ENCODE measurements at places on chromosomes 2 and 18.

DNA sequence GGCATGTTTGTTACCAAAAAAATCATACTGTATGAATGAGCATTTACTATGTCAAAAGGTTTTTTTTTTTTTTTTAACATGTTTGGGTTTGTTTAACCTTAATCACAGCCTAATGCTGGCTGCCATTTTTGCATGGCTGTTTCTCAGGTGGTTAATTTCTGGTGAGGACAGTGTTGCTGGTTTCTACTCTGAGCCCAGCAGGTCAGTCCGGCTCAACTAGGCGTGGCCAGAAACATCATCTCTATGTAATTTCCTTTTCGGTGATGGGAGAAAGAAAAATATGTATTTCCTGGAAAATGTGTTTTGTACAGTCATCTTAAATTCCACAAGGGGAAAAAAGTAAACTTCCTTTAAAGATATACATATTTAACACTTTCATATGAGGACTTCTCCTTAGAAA lies 24.9 kb upstream of the BZW1 start:
- H3K4me3 ChIP-seq: no peak overlapping the region
- H3K27ac ChIP-seq: no peak overlapping the region
- DNase-seq: no peak
- no peaks in the 10 kb centered on the region for H3K36me3 ChIP-seq
- peaks cover 11% of the 10 kb centered on the region for H3K27me3 ChIP-seq
- H3K4me1 ChIP-seq: peaks cover 9% of the 10 kb centered on the region

GRCh38 chr2:69863298-69863697 lies 30.5 kb upstream of the SNRNP27 start:
- H3K27ac ChIP-seq: no peak overlapping the region
- H3K4me3 ChIP-seq: no peak overlapping the region
- peaks cover 35% of the 10 kb centered on the region for H3K36me3 ChIP-seq
- no peaks in the 10 kb centered on the region for H3K27me3 ChIP-seq
- no peak for DNase-seq

GRCh38 chr2:153866595-153866994 lies 5.1 kb upstream of the GALNT13 start:
- no peak for DNase-seq
- no peaks in the 10 kb centered on the region for H3K4me1 ChIP-seq
- H3K27ac ChIP-seq: no peak overlapping the region
- H3K27me3 ChIP-seq: peaks cover 13% of the 10 kb centered on the region
- H3K36me3 ChIP-seq: no peaks in the 10 kb centered on the region
- H3K4me3 ChIP-seq: no peak overlapping the region

- H3K27ac ChIP-seq: no peak overlapping the region
- H3K4me1 ChIP-seq: peaks cover 4% of the 10 kb centered on the region
- H3K27me3 ChIP-seq: peaks cover 59% of the 10 kb centered on the region
- no peak overlapping the region for H3K4me3 ChIP-seq
- H3K36me3 ChIP-seq: no peaks in the 10 kb centered on the region
- DNase-seq: no peak
Measured at GRCh38 chr2:113281910-113282746, 3.4 kb upstream of the PAX8 start.

DNA sequence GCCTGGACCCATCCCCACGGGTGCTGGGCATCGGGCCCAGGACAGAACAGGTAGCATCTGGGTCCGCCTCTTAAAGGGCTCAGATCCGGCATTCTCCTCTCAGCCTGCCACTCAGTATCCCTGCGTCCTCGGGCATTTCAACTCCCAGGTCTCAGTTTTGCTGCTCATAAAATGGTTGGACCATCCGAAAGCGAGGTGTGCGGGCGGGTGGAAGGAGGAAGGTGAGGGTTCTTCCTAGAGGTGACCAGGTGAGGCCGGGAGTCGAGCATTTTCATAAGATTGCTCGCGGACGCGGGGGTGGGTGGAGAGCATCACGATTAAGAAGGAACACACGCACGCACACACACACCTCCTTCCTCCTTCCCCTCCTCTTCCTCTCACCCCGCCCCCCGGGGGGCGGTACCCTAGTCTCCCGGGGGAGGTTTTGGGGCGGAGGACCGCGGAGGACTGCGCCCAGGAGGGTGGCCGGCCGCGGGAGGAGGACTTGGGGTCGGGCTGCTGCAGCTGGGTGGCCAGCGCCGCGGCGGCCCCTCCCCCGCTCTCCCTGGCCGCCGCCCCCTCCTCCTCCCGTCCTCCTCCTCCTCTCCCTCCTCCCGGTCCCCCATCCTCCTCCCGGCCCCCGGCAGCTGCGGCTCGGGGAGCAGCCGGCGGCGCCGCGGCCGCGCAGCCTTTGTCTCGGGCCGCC lies 97.9 kb upstream of the GPR45 start:
- peak overlapping the region; percentile 70 for H3K4me3 ChIP-seq
- no peak overlapping the region for H3K27ac ChIP-seq
- peak; percentile 60 for DNase-seq
- peaks cover 4% of the 10 kb centered on the region for H3K36me3 ChIP-seq

GRCh38 chr2:119338826-119339561 lies 27.6 kb downstream of the C2orf76 start:
- no peaks in the 10 kb centered on the region for H3K27me3 ChIP-seq
- peak; percentile 81 for DNase-seq
- H3K4me1 ChIP-seq: peaks cover 17% of the 10 kb centered on the region
- H3K4me3 ChIP-seq: peak overlapping the region; percentile 19

DNA sequence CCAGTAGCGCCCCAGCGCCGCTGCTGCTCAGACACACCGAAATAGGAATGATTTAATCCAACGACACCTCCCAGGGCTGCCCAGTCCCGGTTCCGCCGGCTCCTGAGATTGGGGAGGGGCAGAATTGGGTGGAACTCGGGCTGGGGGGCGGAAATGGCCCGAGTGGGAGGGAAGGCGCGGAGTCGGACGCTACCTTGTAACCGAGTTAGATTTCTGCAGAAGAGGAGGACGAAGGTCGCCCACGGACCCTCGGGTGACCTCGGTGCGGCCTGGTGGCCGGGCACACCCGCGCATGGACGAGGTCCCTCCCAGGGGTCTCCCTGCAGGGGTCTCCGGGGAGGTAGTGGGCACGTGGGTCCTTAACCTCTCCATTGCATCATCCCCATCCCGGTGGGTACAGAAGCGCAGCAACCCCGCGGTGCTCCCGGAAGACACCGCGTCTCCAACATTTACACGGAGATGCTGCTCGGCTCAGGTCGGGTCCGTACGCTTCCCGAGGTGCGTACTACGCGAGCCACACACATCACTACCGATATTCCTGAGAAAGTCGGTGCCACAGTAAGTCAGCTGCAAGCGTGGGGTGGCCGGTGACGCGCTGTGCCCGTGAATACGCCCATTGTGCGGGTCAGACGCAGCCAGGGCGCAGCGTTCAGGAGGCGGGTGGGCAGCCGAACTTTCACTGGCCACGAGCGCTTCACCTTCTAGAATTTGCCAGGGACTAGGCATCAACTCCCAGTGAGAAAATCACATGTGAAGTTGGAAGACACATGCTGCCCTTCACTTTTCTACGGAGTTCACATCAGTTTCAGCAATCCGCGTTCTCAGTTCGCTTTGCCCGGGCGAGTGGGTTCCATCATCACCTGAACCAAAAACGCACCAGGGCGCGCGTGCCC lies 3.0 kb downstream of the ZNF516 start:
- peak overlapping the region; percentile 76 for H3K4me3 ChIP-seq
- H3K4me1 ChIP-seq: peaks cover 26% of the 10 kb centered on the region
- peak overlapping the region; percentile 62 for H3K27ac ChIP-seq
- H3K36me3 ChIP-seq: no peaks in the 10 kb centered on the region
- no peak for DNase-seq
- H3K27me3 ChIP-seq: peaks cover 72% of the 10 kb centered on the region

DNA sequence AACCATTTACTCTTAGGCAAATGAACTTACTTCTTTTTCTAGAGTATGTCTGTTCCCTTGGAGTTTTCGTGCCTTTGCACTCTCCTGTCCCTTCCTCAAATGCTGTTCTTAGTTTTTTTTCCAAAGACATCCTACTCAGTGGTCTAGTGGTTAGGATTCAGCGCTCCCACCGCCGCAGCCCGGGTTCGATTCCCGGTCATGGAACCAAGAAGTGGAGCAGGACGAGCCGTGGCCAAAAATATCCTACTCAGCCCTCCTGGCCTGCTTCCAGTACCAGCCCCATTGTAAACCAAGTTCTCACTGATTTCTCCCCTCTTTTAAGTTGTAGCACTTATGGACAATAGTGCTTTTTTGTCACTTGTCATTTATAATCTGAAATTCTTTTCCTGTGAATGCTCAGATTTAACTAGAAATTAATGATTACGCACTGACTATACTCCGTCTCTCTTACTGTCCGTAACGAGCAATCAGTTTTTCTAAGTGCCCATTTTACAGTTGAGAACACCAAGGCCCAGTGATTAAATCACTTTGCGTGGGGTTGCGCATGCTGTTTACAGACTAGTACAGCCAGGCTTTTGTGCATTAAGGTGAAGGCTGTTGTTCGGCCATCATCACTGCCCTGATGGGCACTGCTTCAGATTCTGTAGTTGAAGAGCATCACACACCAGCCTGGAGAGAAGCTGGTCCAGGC lies 17.9 kb downstream of the GREB1 start:
- H3K27ac ChIP-seq: no peak overlapping the region
- H3K4me1 ChIP-seq: peaks cover 7% of the 10 kb centered on the region
- H3K4me3 ChIP-seq: no peak overlapping the region
- peaks cover 47% of the 10 kb centered on the region for H3K27me3 ChIP-seq
- no peak for DNase-seq
- H3K36me3 ChIP-seq: no peaks in the 10 kb centered on the region

DNA sequence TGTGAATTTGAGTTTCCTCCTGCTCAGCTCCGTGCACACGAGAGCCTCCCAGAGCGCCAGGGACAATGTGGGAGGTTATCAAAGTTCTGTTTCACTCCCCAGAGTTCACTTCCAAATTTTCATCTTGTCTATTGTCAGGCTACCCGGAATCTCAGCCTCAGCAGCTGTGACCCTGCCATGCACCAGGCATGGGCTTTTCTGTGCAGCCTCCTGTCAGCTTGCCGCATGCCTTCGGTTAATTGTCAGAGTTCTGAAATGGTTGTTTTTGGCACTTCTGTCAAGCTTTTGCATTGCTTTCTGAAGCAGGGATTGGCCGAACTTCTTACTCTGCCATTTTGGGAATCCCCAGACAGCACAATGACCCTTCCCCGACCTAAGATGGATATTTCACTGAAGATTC lies 60.4 kb downstream of the SH3YL1 start:
- peaks cover 2% of the 10 kb centered on the region for H3K4me1 ChIP-seq
- peaks cover 15% of the 10 kb centered on the region for H3K27me3 ChIP-seq
- no peak overlapping the region for H3K4me3 ChIP-seq
- no peak overlapping the region for H3K27ac ChIP-seq
- H3K36me3 ChIP-seq: peaks cover 1% of the 10 kb centered on the region
- no peak for DNase-seq

DNA sequence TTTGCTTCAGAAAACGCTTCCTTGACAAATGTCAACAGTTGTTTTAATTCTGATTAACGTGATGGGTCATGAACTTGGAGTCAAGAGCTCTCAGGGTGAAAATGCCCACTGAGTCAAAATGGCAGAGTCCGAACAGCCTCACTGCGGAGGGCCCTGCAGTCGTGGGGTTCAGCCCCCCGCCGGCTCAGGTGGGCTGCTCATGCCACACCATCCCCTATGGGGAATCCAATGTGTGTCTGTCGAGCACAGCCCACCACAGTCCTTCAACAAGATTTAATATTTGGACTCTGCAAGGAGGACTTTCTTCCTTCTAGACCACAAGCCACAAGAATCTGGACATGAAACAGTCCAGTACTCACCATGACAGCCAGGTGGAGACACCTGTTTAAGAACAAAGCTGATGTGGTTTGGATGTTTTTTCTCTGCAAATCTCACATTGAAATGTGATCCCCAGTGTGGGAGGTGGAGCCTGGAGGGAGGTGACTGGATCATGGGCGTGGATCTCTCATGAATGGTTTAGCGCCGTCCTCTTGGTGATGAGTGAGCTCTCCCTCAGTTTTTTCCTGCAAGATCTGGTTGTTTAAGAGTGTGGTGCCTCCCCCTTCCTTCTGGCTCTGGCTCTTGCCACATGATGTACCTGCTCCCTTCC lies 201.0 kb downstream of the NDUFA10 start:
- DNase-seq: peak; percentile 36
- H3K27me3 ChIP-seq: peaks cover 4% of the 10 kb centered on the region
- no peak overlapping the region for H3K27ac ChIP-seq
- H3K36me3 ChIP-seq: no peaks in the 10 kb centered on the region
- no peak overlapping the region for H3K4me3 ChIP-seq
- no peaks in the 10 kb centered on the region for H3K4me1 ChIP-seq

GRCh38 chr18:34493566-34494358 lies 216.3 kb upstream of the DTNA start:
- H3K36me3 ChIP-seq: peaks cover 2% of the 10 kb centered on the region
- peaks cover 29% of the 10 kb centered on the region for H3K27me3 ChIP-seq
- no peak for DNase-seq
- no peak overlapping the region for H3K4me3 ChIP-seq
- peaks cover 4% of the 10 kb centered on the region for H3K4me1 ChIP-seq

GRCh38 chr2:98588880-98589431 lies 19.4 kb downstream of the COA5 start:
- DNase-seq: peak; percentile 37
- H3K36me3 ChIP-seq: peaks cover 68% of the 10 kb centered on the region
- no peak overlapping the region for H3K27ac ChIP-seq
- H3K27me3 ChIP-seq: no peaks in the 10 kb centered on the region
- no peak overlapping the region for H3K4me3 ChIP-seq

GRCh38 chr2:216075510-216076485 lies 5.8 kb downstream of the PECR start:
- peaks cover 26% of the 10 kb centered on the region for H3K36me3 ChIP-seq
- peaks cover 30% of the 10 kb centered on the region for H3K4me1 ChIP-seq
- H3K27me3 ChIP-seq: no peaks in the 10 kb centered on the region

GRCh38 chr2:15673919-15674636 lies 82.4 kb downstream of the DDX1 start:
- H3K36me3 ChIP-seq: no peaks in the 10 kb centered on the region
- peaks cover 6% of the 10 kb centered on the region for H3K27me3 ChIP-seq
- no peak overlapping the region for H3K4me3 ChIP-seq
- H3K4me1 ChIP-seq: no peaks in the 10 kb centered on the region
- no peak overlapping the region for H3K27ac ChIP-seq
- DNase-seq: no peak

DNA sequence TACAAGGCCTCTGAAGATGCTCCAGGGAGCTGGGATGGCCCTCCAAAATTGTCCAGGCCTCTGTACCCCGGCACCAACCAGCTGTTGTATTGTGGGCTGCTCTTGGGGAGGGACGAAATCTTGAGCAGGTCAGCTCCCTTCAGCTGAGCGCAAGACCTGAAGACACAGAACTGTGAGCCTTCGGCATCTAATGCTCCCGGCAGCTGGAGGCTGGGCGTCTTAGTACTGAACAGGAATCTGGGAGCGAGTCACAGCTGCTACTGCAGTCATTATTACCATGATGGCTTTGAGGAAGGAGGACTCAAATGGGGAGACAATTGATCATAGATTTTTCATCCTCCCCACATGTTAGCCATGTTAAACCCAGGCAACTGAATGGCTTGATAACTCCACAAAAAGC lies 83.0 kb upstream of the LTBP1 start:
- no peak overlapping the region for H3K27ac ChIP-seq
- peaks cover 5% of the 10 kb centered on the region for H3K4me1 ChIP-seq
- H3K36me3 ChIP-seq: no peaks in the 10 kb centered on the region
- H3K4me3 ChIP-seq: no peak overlapping the region
- peaks cover 19% of the 10 kb centered on the region for H3K27me3 ChIP-seq
- DNase-seq: no peak

Data from activated CD8-positive, alpha-beta memory T cell treated with anti-CD3 and anti-CD28 coated beads, Interleukin-2, amount 10 ng/mL, durations not matched to agents 7 days and 5 days (primary cell).